ENCODE measurements at places on chromosomes 12 and 14.

- H3K4me3 ChIP-seq: no peak overlapping the region
- DNase-seq: peak; percentile 82
- no peaks in the 10 kb centered on the region for H3K4me1 ChIP-seq
- no peak overlapping the region for H3K27ac ChIP-seq
- no peaks in the 10 kb centered on the region for H3K36me3 ChIP-seq
- no peaks in the 10 kb centered on the region for H3K27me3 ChIP-seq
Observed at GRCh38 chr12:6735448-6736191, 11.8 kb downstream of the COPS7A start.

- H3K36me3 ChIP-seq: no peaks in the 10 kb centered on the region
- no peaks in the 10 kb centered on the region for H3K27me3 ChIP-seq
- peak overlapping the region; percentile 86 for H3K4me3 ChIP-seq
- peaks cover 17% of the 10 kb centered on the region for H3K4me1 ChIP-seq
Observed at GRCh38 chr12:120710805-120711296, 593 bp downstream of the UNC119B start.

DNA sequence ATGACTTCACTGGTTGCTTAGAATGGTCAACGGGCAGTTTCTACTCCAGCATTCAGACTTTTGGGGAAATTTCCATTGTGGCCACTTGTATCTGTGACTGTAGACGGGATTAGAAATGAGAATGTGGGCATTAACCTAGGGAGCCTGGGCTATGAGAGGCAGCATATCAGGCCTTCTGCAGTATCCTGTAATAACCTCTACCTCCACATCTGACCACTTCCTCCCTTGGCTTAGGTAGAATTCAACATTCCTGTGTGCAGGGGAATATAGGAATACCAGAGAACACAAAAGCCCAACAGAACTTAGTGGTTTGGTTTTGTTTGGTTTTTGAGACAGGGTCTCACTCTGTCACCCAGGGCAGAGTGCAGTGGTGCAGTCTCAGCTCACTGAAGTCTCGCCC is 76.4 kb upstream of the HOXC13 start:
- no peaks in the 10 kb centered on the region for H3K36me3 ChIP-seq
- H3K4me1 ChIP-seq: no peaks in the 10 kb centered on the region
- no peak overlapping the region for H3K4me3 ChIP-seq
- no peaks in the 10 kb centered on the region for H3K27me3 ChIP-seq

DNA sequence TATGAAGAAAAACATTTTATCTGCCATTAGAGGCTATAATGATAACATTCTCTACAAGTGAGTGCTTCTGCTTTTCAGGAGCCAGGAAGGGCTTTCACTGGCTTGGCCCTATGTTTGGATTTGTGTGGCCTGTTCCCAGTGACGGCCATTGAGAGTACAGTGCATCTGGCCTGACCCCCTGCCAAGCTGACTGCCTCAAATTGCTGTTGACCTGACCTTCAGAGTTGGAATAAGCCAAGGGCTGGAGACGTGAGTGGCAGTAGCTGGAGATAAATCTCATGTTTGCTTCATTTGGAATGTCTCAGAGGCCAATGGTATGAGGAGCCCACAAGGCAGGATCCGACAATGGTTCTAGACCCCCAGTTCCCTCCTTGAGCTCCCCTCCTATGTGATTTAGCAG is 28.3 kb upstream of the PLEKHG7 start:
- H3K36me3 ChIP-seq: no peaks in the 10 kb centered on the region
- DNase-seq: no peak
- no peak overlapping the region for H3K27ac ChIP-seq
- no peaks in the 10 kb centered on the region for H3K4me1 ChIP-seq

GRCh38 chr14:37643701-37644100 is 48.3 kb downstream of the TTC6 start:
- no peaks in the 10 kb centered on the region for H3K4me1 ChIP-seq
- no peak overlapping the region for H3K27ac ChIP-seq
- no peaks in the 10 kb centered on the region for H3K36me3 ChIP-seq
- no peak overlapping the region for H3K4me3 ChIP-seq
- DNase-seq: no peak

- no peaks in the 10 kb centered on the region for H3K4me1 ChIP-seq
- H3K4me3 ChIP-seq: no peak overlapping the region
- no peak overlapping the region for H3K27ac ChIP-seq
- no peak for DNase-seq
Observed at GRCh38 chr12:32789916-32790315, 34.2 kb upstream of the YARS2 start.

- no peak overlapping the region for H3K4me3 ChIP-seq
- H3K36me3 ChIP-seq: no peaks in the 10 kb centered on the region
- H3K27me3 ChIP-seq: no peaks in the 10 kb centered on the region
- no peak overlapping the region for H3K27ac ChIP-seq
- no peak for DNase-seq
Observed at GRCh38 chr14:79552778-79553177, 658.5 kb downstream of the DIO2 start.

GRCh38 chr12:49843876-49844437 is 1.1 kb upstream of the BCDIN3D start:
- peaks cover 15% of the 10 kb centered on the region for H3K4me1 ChIP-seq
- no peak overlapping the region for H3K27ac ChIP-seq
- H3K36me3 ChIP-seq: no peaks in the 10 kb centered on the region
- no peak for DNase-seq
- H3K27me3 ChIP-seq: no peaks in the 10 kb centered on the region

- no peaks in the 10 kb centered on the region for H3K36me3 ChIP-seq
- peak overlapping the region; percentile 50 for H3K27ac ChIP-seq
Observed at GRCh38 chr14:20631023-20631879, 10.2 kb downstream of the OR6S1 start.

DNA sequence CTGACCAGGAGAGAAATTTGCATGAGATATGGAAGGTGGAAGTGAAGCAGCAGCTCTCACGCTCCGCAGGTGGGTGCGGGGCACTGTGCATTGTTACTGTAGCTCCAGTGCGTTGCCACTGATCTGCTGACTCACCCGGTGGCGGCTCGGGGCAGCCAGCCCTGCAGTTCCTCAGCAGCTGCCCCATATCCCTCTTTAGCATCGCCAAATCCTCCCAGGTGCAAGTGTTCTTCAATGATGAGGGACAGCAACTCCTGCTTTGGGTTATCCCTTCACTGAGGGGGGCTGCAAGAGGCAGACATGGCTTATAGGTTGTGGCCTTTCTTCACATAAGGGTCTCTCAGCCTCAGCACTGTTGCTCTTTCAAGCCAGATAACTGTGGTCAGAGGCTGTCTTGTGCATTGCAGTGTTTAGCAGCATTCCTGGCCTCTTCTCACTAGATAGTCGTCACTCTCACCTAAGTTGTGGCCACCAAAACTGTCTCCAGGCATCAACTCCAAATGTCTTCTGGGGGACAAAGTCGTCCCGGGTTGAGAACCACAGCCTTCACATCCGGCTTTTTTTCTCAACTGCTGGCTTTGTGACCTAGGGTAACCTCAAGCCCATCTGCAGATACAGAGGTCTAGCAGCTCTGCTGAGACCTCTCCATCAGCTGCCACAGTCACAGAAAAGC is 180.8 kb downstream of the EFCAB11 start:
- peak; percentile 59 for DNase-seq
- no peaks in the 10 kb centered on the region for H3K27me3 ChIP-seq
- H3K4me1 ChIP-seq: no peaks in the 10 kb centered on the region
- H3K36me3 ChIP-seq: no peaks in the 10 kb centered on the region
- H3K27ac ChIP-seq: no peak overlapping the region
- H3K4me3 ChIP-seq: no peak overlapping the region

- DNase-seq: no peak
- no peak overlapping the region for H3K4me3 ChIP-seq
- peaks cover 24% of the 10 kb centered on the region for H3K4me1 ChIP-seq
- H3K36me3 ChIP-seq: no peaks in the 10 kb centered on the region
- H3K27ac ChIP-seq: no peak overlapping the region
- no peaks in the 10 kb centered on the region for H3K27me3 ChIP-seq
Observed at GRCh38 chr14:101969481-101969880, 5.1 kb downstream of the DYNC1H1 start.

All from testis (tissue), 5 donors.